ENCODE measurements at places on chromosomes 1 and 21. TPM values are rescaled to one million over a fixed set of nuclear protein-coding genes. Genes with fewer than 3 reads are reported as not detected.

CRYZ gene
- total RNA-seq = 33.4 TPM

HJV gene
- not detected for total RNA-seq

ANGPTL3 gene
- total RNA-seq = not detected

KCNQ4 gene
- not detected for total RNA-seq

KRTAP12-1 gene
- total RNA-seq = not detected

ARHGEF11 gene
- 22.0 TPM for total RNA-seq

CRP gene
- not detected for total RNA-seq

DMRTA2 gene
- total RNA-seq = not detected

ORC1 gene
- total RNA-seq = 11.2 TPM

SPRR2E gene
- not detected for total RNA-seq

LEPROT gene
- total RNA-seq = 60.6 TPM

LAMC1 gene
- total RNA-seq = 802 TPM

SLC9C2 gene
- not detected for total RNA-seq

TTC24 gene
- total RNA-seq = not detected

MAGI3 gene
- 15.6 TPM for total RNA-seq

SPATA45 gene
- total RNA-seq = not detected

TIAM1 gene
- 0.85 TPM for total RNA-seq

NEGR1 gene
- under 0.01 TPM for total RNA-seq

TDRKH gene
- 9.6 TPM for total RNA-seq

PGLYRP4 gene
- not detected for total RNA-seq

KLHDC8A gene
- total RNA-seq = not detected

TMEM200B gene
- total RNA-seq = 0.28 TPM

APOBEC4 gene
- not detected for total RNA-seq

WDR77 gene
- total RNA-seq = 52.2 TPM

CHIA gene
- not detected for total RNA-seq

All from dermis blood vessel endothelial cell (primary cell).